ENCODE measurements at places on chromosomes 1 and 21.

DNA sequence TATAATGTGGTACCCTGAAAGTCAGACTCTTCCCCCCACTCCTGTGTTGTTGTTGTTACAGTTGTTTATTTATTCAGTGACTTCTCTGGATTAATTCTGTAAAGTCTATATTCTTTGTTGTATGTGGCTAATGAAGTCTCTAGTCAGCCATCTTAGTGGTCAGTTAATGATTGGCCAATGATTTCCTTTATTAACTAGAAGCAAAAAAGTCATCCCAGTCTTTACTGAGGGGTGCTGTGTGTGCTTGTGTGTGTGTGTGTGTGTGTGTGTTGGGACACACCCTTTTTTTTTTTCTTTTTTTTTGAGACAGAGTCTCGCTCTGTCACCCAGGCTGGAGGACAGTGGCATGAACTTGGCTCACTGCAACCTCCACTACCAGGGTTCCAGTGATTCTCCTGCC, 37.3 kb upstream of the HYI start:
- DNase-seq: no peak

DNA sequence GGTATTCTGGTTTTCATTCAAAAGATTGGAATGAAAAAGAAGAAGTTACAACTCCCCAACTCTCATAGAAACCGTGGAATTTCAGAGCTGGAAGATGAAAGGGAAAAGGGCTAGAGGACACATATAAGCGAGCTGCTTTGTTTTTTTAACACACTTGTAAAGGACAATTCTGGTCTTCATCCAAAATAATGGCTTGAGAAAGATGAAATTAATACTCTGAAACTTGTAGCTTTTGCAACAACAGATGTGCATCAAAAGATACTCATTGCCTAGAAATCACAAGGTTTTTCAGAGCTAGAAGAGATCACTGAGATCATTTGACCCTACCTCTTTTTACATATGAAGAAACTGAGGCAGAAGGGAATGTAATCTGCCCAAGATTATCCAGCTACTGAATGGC, 25.6 kb downstream of the NR5A2 start:
- no peak for DNase-seq

DNA sequence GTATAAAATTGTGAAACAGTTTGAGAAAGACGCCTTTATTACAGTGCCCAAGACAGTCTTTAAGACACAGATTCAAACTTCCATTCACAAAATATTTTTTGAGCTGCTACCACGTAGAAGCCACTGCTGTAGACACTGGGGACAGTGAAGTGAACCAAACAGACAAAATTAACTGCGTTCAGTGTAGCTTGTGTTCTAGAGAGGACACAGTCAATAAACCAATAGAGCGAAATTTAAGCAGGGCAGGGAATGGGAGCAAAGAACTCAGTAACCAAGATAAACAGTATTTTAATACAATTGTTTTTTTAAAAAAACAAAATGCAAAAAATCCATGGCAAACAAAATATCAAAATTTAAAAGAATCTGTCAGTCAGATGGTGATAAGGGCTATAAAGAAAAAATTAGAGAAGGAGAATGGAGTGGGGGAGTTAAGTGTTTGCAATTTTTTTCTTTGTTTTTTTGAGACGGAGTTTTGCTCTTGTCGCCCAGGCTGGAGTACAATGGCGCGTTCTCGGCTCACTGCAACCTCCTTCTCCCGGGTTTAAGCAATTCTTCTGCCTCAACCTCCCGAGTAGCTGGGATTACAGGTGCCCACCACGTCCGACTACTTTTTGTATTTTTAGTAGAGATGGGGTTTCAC, 719 bp upstream of the PARS2 start:
- DNase-seq: no peak

GRCh38 chr1:105632342-105633196, 1423.9 kb upstream of the PRMT6 start:
- DNase-seq: no peak

GRCh38 chr1:204258213-204259115, 44.7 kb upstream of the GOLT1A start:
- DNase-seq: peak; percentile 46

- peak; percentile 7 for DNase-seq
These were observed 45.7 kb downstream of the ABCD3 start for GRCh38 chr1:94463765-94464330.

- DNase-seq: no peak
These were observed 65.2 kb upstream of the EPS8L3 start for GRCh38 chr1:109828756-109829505.

DNA sequence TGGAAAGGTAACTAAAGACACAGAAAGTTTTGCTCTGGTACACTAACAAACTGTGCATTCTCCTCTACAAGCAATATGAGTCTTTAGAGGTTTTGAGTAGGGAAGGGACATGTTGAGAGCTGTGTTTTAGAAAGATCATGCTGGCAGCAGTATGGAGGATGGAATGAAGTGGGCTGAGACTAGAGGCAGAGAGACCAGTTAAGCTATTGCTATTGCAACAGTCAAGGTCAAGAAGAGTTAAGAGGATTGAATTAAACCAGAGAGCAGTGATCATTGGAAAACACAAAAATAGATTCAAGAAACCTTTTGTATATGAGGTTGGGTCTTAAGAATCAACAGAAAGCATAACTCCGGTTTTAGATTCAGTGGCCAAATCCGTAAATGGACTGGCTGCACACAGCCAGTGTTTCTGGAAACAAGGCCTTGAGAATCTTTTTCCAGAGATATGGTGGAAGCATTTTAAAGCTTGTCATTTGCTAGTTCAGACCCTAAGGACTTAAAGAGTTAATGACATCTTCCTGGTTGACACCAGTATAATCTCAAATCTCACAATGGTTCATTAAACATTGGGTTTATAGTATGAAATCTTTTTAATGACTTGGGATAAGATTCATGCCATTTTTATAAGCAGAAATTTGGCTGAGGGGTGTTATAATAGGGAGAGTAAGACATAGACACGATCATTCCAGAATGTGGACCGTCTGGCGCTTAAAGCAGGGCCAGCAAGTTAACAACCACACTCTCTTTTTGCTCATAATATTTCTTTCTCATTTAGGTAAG, 177.9 kb downstream of the NR5A2 start:
- DNase-seq: no peak

DNA sequence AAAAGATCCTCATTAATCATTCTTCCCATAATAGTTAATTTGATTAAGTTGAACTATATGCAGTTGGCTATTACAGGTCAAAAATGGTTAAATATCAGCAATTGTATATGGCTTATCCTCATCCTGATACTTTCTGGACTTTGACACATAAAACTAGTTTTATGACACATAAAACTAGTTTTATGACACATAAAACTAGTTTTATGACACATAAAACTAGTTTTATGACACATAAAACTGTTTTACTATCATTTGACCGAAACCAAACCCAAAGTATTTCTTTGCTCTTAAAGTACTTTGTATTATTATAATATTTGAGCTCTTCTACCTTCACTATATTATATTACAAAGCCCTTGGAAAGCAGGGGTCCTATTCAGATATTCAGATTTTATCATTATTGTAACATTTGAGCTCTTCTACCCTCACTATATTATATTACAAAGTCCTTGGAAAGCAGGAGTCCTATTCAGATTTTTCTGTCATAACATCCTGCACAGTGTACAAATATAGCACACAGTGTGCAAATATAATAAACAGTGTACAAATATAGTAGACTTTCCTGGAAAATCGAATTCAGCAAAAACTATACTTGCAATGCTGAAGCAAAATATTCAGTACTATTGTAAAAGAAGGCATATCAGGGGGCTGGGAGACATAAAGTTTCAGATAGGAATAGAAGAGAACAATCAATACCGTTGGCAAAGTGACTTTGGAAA, 53.0 kb downstream of the NVL start:
- no peak for DNase-seq

DNA sequence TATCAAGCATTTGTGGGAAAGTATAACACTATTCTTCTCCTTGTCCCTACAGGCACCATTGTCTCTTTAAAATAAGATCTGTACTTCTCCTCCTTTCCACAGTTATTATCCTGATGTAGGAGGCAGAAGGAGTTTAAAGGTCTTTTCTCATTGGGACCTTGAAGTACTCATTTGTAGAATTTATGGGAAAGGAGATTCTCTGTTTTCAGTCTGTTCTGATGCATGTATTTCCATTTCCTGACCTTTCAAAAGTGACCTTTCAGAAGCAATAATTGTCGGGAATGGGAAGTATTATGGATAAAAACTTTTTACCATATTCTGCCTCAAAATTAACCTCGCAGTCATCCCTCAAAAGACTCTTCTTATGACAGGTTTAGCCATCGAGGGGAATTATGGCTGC, 224.8 kb downstream of the CTH start:
- no peak for DNase-seq

GRCh38 chr1:201686714-201687455, 142.1 kb upstream of the IPO9 start:
- DNase-seq: peak; percentile 79

GRCh38 chr1:111706921-111707320, 32.3 kb downstream of the INKA2 start:
- DNase-seq: no peak

- DNase-seq: peak; percentile 64
These were observed 5.6 kb upstream of the ADAMTSL4 start for GRCh38 chr1:150543500-150544143.

GRCh38 chr1:170776777-170777176, 112.8 kb downstream of the PRRX1 start:
- DNase-seq: no peak

GRCh38 chr1:88179943-88180342, 504.1 kb upstream of the PKN2 start:
- no peak for DNase-seq

DNA sequence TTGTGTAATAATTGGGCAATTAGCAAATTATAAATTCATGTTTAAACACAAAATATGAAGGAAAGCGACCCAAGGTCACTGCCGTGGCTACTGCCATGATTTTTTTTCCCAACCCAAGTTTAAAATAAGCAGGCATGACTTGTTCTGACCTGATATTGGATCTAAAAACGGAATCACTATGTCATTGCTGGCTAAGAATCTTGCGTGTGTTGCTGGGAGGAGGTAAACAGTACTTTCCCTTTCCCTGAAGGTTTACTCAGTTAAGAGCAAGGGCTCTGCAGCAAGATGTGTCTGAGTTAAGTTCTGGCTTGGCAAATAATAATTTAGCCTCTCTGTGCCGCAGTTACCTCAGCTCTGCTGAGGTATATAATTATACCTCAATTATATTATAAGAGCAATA, 125.7 kb upstream of the L1TD1 start:
- DNase-seq: peak; percentile 99

DNA sequence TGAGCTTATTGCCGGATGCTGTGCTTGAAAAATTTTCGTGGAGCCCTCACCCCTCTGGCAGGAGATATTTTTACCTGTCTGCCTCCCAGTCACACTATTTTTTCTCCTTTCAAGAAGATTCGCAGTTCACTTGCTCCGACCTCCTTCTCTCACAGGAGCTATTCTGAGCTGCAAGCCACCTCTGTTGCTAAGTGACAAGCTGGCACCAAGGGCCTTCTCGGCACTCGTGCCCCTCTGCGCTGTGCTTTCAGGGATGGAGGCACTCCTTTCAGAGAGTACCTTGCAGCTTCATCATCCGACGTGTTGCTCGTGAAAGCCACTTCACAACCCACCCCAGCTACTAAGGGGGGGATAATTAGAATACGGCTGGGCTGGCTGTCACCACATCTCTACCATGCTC, 11.6 kb downstream of the SLC6A17 start:
- DNase-seq: peak; percentile 32

DNA sequence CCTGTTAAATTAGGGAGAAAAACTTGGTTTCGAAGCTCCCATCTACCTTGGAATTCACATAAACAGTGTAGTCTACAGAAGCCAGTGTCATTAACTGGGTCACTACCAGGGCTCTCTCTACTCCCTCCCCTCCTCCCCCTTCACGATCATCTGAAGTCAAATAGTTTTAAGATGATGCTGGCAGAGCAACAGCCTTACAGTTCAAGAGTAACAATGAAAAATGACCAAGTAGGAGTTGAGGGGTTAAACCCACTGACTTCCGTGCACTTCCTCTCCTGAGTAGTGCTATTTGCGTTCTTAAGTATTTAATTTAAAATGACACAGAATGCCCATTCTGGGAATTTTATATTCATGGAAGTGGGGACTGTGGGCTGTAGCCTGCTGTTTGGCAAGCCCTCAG, 236.9 kb downstream of the SIPA1L2 start:
- DNase-seq: no peak

DNA sequence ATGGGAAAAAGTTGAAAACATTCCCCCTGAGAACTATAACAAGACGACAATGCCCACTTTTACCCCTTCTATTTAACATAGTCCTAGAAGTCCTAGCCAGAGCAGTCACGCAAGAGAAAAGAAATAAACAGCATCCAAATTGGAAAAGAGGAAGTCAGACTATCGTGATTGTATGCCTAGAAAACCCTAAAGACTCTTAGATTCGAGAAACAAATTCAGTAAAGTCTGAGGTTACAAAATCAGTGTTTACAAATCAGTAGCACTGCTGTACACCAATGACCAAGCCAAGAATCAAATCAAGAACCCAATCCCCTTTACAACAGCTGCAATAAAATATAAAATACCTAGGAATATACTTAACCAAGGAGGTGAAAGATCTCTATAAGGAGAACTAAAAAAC, 72.4 kb downstream of the POU2F1 start:
- DNase-seq: no peak

DNA sequence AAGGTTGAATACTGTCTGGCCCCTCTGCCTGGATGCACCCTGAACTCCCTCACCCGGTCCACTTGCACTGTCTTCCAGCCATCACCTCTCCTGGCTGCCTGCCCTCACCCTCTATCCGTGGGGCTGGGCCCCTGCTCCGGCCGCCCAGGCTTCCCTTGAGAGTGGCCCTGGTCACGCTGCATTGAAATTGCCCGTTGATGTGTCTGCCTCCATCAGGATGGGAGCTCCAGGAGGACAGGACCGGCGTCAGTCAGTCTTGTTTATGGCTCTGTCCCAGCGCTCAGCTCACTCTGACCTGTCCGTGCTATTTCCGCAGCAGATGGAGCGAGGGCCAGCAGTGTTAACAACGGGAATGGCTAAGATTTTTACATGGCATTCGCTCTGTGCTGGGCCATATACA, 34.9 kb downstream of the FOXO6 start:
- no peak for DNase-seq

- DNase-seq: no peak
These were observed 28.9 kb downstream of the TAS1R2 start for GRCh38 chr1:18830596-18830995.

DNA sequence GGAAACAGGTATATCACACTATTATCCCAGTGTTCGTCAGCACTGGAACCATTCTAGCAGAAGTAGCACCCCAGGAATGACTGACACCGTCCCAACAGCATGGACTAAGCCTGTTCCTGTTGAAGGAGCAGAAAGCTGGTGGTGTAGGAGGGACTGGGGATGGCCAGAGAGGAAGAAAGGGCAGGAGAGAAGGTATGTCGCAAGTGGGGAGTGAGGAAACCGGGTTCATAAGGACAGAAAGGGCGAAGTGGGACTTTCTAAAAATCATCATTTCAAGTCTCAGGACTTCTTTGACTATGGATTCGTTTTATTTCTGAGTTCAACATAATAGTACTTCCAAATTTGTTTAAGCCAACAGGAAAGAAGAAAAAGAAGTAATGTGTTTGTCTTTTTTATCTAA, 19.7 kb upstream of the MX1 start:
- no peak for DNase-seq

Data from NCI-H1105 treated with DMSO at 0.1 percent for 48 hours (cell line).